ENCODE measurements at places on chromosomes 7 and 10.

DNA sequence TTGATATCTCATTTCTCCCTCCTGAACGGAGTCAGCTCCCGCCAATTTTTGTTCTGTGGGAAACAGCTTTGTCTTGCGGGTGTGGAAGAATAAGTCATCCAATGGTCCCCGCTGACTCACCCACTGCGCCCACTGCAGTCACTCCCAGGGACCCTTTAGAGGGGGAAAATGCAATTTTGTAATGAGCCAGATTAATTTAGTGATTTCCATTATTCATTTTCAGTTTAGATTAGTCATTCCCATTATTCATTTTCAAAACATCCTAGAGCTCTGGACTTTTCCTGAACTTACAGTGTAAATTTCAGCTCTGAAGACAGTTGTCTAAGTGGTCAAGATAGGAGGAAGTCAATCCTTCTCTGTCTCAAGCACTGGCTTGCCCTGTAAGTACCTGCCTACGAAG lies 154.9 kb upstream of the TMEM72 start:
- DNase-seq: no peak

GRCh38 chr7:68216051-68216450 lies 1219.4 kb downstream of the TYW1 start:
- no peak for DNase-seq

DNA sequence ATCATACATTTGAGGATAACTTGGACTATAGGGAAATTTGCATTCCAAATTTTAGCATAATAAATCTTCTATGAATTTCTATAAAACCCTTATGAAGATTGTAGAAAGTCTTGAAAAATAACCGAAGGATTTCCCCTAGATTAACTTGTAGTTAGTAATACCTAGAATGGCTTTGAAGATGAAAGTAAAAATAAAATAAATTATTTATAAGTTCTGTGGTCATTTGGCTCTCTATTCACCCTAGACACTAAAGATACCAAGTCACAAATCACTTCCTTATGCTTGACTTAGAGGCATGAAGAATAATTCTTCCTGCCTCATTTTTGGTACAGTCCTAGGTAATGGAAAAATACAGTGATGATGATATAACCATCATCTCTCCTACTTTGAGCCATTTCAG lies 79.3 kb downstream of the CSTF2T start:
- DNase-seq: no peak

DNA sequence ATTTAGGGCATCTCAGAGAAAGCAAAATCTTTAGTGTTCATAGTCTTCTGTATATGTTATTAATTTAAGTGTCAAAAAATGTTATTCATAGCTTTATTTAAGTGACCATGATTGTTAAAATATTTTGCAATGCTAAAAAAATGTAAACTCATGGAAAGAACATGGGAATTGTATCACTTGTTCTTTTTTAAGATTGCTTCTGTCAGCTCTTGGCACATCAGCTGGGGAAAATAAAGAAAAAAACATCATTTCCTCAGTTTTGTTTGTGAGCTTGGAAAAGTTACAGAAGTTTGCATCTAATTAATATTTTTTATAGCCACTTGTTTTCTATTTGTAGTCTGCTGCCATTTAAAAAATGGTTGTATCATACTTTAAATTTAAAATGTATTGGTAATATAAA lies 285.9 kb upstream of the CSTF2T start:
- no peak for DNase-seq

GRCh38 chr10:105398202-105398601 lies 757.1 kb downstream of the SORCS3 start:
- DNase-seq: no peak

GRCh38 chr10:10526846-10527245 lies 490.8 kb upstream of the CELF2 start:
- no peak for DNase-seq

GRCh38 chr7:100545360-100546128 lies 6.5 kb downstream of the AGFG2 start:
- DNase-seq: no peak

- DNase-seq: no peak
These were observed 148.1 kb downstream of the ITGA8 start for GRCh38 chr10:15571575-15571974.

DNA sequence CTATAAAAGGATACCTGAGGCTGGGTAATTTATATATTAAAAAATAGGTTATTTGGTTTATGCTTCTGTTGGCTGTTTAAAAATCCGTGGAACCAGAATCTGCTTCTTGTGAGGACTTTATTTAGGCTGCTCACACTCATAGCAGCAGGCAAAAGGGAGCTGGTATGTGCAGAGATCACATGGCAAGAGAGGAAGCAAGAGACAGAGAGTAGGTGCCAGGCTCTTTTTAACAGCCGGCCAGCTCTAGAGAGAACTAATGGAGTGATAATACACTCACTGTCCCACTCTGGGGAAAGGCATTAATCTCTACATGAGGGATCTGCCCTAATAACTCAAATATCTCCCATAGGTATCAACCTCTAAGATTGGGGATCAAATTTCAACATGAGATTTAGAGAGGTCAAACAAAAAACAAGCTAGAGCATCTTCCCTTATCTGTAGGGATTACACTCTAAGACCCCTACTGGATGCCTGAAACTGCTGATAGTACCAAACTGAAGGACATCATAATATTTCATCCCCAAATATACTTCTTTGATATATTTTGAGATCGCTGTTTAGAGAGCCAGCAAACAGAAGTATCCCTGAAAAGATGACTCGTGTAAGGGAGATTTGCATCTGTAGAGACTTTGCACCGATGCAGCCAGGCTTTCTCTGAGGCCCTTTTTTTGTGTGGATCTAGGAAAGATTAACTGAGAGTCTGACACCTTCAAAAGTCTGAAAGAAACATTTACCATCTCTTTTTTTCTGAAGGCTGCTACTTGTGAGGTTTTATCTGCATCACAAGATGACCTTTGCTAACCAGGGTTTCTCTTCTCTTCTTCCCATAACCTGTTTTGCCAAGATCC lies 717.0 kb upstream of the MBL2 start:
- DNase-seq: no peak

DNA sequence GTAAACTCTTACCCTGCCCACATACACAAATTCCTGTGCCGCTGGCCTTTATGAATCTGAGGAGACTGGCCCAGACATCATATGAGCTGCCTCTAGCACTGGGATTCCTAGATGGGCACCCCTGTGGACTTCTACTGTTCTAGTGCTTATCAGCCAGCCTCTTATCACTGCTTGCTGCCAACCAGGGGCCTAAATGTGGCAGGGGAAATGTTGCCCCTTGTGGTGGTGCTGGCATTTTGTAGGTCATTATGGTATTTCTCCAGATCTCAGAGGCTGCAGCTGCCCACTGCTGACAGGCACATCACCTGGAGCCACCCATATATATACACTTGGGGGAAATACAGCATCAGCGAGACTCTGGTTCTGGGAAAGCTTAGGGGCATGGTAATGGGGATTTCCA lies 5.4 kb downstream of the SFR1 start:
- DNase-seq: no peak

DNA sequence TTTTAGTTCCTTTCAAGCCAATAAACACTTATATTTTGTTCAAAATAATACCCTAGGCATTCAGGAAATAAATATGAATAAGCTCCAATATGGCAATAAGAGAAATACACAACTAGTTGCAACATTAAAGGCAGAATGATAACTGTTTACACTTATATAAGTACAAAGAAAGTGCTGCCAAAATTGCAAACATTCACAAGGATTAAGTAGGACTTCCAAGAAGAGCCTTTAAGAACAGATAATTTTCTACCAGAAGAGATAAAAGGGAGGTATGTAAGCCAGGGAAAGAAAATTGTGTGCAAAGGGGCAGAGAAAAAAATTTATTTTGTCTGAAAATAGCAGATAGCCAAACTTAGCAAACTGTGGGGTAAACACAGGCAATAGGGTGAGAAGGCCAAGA lies 83.8 kb downstream of the CTNNA3 start:
- DNase-seq: no peak

GRCh38 chr10:123398180-123398591 lies 244.0 kb downstream of the BUB3 start:
- no peak for DNase-seq

DNA sequence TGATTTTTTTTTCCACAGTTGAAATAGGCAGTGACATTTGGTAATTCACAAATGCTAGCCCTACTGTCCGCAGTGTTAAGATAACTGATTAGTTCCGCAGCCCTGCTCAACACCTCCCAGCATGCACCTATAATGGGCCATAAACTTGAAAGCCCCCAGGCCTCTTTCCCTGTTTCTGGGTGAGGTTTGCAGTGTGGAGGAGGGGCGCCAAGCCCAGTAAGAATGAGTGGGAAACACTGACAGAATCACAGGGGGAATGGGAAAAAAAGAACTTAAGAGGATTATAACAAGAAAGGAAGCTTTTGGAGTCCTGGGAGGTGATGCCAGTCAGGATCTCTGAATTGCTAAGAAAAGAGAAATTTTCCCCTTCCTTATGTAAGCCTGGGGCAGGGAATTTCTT lies 39.6 kb upstream of the SP8 start:
- DNase-seq: no peak

GRCh38 chr10:31648966-31649365 lies 279.7 kb downstream of the ARHGAP12 start:
- DNase-seq: no peak

- no peak for DNase-seq
These were observed 60.4 kb upstream of the KCNIP2 start for GRCh38 chr10:101903827-101904550.

DNA sequence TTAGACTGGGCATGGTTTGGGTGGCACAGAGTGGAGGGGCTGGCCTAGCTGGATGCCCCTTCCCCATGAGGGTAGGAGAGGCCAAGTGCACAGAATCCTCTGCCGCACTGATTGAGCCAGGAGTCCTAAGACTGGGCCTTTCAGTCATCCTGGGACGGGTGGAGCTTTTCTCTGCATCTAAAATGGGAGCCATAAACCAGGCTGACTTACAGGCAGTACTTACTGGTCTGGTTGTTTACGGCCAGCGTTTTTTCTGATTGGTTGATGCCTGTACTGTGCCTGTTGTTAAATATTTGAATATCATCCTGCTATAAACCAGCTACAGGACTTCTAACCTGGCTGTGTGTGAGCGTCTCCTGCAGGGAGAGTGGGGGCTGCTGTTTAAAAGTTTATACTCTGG lies 107.8 kb downstream of the CDH23 start:
- no peak for DNase-seq

DNA sequence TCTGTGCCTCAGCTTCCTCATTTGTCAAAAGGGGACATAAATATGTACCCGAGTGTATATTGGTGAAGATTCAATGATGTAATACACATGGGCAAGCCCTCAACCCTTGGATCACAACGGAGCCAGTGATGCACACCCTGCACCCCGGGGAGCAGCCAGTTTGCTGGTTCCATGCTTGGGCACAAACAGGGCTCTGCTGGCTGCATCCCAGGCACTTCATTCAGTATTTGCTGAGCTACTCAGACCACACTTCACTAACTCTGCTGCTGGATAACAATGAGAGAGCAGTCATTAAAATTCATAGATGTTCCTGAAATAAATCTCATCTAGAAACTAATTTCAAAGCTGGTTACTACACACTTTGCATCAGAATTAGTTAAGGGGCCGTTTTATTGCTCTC lies 72.0 kb downstream of the SCRN1 start:
- no peak for DNase-seq
